ENCODE measurements at places on chromosomes 1 and 21. TPM values are rescaled to one million over a fixed set of nuclear protein-coding genes. Genes with fewer than 3 reads are reported as not detected.

LCE6A gene
- not detected for total RNA-seq

DNA sequence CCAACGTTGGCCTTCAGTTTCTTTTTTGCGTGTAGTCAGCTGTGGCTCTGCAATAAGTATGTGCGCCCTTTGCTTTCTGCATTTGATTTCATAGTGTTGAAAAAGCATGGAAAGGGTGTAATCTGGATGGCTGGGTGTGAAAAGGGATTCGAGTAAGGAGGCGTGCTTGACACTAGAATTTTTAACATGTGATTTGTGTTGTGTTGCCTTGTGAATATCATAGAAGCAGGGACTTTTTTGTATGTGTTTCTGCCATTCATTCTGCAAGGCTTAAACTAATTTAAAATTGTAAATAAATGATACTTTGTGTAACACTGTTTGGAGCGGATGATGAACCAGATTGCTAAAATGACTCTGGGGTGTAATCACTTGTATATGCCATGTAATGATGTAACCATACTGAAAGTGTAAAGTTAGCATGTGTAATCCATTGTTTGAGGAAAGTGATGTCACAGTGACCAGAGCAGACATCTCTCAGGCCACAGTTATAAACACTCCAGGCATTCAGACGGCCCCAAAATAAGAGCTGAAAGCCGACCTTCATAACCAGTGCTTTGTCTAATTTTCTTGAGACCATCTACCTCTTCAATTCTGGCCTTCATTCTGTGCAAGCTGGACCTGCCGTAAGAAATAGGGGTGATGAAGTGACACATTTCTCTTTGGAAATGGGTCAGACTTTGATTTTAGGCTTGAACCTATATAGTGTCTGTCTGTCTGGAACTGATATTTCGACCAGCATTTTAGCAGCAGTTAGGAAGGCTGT lies 618 bp downstream of the SH3BGR start:
- DNase-seq, result peak; percentile 88

CFHR5 gene
- total RNA-seq, result under 0.01 TPM

- DNase-seq, result peak; percentile 53
These were observed 30.7 kb downstream of the CNIH4 start for GRCh38 chr1:224387302-224387912.

- DNase-seq, result no peak
These were observed 22.8 kb downstream of the FAM20B start for GRCh38 chr1:179048339-179049124.

SMIM11 gene
- total RNA-seq, result 5.5 TPM

- peak; percentile 27 for DNase-seq
These were observed 1211.6 kb upstream of the ADGRL4 start for GRCh38 chr1:80218112-80218511.

DNA sequence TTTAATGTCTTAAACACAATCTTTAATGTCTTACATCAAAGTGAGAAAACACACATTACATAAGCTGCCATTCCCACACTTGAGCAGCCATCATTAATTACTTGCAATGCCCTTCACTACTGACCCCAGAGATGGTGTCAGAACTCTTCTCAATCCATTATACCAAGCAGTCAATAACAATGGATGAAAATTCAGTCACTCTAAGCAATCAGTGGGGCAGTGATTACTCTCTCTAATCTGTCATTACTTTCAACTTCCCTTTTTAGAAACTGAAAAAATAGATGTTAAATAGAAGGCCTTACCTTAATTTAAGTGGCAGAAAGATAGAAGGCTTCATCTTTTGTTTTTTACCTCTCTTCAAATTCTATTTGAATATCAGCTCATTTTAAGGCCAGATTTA lies 9.7 kb upstream of the FRRS1 start:
- DNase-seq, result no peak

WDR47 gene
- 10.8 TPM for total RNA-seq

LCE1E gene
- total RNA-seq, result not detected

DNA sequence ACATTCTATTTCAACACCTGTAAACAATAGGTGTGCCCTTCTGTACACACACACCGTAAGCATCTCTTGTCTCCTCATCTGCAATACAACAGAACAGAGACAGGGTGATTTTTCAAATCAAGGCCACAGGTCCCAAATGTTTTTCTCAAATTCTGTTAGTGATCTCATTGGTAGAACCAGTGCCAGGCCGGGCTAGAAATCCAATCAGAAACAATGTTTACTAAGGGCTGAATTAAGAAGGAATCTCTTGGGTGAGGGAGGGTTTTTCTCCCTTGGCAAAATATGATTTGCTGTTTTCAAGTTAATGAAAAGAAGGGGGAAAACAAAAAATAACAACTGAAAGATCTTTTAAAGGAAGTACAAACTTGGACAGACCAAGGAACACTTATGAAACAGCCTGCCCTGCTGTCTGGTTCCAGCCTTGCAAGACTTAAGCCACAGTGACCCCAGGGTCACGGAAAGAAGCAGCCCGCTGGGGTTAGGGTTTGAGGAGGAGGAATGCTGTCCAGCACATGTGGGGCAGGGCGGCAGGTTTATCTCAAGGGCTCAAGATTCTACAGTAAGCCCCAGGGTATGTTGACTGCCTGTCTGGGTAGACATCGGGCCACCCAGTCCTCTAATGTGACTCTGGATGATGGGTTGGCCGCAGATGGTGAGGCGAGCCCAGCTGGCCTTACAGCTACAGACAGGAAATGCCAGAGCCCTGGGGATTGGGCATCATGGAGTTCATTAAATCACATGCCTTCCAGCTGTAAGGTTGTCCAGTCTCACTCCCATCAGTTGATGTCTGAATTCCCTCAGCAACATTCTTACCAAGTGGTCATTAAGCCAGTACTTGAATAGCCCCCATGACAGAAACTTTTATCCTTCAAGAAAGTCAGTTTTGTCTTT lies 73.3 kb upstream of the SLC44A3 start:
- no peak for DNase-seq

- no peak for DNase-seq
These were observed 8.6 kb upstream of the SPSB1 start for GRCh38 chr1:9284061-9284460.

DNA sequence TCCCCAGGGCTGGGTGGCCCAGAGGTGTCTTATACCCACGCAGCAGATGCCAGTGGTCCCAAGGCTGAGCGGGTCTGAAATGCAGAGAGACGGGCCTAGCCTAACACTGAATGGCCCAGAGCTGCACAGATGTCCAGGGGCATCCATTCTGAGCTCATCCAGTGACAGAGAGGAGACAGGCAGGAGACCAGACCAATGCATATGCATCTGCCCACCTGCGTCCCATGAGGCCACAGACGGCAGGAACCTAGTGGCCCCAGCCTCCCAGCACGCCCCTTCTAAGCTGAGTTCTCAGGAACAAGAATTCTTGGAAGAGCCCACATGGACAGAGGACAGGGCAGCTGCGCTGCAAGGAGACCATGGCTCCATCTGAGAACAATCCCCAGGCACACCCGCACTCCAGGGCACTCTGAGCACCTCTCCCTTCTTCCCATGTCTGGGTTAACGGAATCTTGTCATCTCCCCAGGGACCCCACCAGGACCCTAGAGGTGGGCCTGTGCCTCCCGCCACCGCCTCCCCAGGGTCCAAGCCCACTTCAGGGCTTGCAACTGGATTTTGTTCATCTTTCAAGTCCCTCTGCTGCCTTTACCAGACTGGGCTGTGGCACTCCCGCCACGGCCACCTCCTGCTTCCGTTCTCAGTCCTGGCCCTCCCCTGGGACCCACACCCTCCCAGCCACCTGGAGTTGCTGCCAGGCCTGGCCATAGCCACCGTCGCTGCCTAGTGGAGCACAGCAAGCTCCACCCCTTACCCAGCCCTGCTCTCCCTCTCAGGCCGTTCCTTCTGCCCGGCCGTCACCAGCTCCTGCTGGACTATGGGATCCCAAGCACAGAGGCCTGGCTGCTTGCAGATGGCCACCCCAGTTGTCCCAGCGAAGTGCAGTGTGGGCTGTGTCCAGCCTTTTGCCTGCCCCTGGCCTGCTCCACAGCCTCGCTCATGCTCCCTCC lies 3.3 kb downstream of the WNT3A start:
- DNase-seq, result no peak

- peak; percentile 97 for DNase-seq
These were observed 958 bp upstream of the CKS1B start for GRCh38 chr1:154973344-154974101.

OR14A16 gene
- not detected for total RNA-seq

DNA sequence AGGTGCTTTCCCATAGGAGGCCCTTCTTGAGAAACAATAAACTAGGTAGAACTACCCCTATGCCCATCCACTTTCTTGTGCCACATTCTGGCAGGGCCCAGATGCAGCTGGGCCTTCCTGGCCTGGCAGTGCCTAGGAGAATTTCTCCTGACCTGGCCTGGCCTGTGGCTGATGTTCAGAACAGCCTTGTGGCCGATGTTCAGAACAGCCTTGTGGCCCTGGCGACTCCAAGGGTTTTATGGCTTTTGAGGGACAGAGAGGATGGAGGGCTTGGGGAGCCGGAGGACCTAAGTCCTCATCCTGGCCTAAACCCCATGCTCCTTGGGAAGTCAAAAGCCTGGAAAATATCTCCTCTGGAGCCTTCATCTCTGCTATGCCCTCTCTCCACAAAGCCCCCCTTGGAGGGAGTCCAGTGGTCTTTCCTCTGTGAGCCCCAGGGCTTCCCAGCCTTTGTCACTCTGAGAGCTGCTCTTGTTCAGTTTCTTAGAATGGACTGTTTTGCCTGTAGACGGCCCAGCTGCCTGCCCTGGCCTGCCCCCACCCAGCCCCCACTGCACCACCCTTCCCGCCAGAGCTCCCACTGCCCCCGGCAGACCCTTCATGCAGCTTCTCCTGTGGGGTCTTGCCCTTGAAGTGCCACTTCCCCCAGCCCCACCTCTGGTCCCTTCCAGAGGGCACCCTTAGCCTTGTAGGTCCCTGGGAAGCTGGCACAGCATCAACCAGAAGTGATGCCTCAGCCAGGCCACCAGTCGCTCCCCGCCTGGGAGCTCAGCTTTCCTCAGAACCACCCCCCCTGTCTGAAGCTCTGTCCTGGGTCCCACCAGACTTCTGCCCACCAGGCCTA lies 7.0 kb downstream of the GPR37L1 start:
- DNase-seq, result no peak

DNA sequence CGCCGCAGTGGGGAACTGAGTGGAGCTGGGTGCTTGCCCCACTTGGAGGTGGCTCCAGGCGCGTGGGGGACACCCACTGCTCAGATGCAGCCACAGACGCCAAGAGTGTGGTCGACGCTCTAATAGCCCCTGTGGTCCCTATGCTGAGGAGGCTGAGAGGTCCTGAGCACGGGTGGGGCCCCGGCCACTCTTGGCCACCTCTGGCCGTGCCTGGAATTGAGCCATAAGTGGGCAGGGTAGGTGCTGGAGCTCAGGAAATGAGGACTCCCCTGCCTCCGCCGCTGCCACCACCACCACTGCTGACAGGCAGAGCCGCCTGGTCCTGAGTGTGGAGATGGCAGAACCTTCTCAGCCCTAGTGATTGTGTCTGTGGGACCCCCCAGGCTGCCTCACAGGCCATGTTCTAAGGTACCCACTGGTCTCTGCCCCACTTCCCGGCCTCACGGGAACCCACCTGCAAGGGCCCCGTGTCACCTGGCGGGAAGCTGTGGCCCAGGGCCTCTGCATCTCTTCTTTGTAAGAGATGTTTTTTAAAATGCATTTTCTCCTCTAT lies 34.6 kb upstream of the DIP2A start:
- DNase-seq, result no peak

APCS gene
- not detected for total RNA-seq

GBP6 gene
- 0.04 TPM for total RNA-seq

Measured in muscle of leg (tissue), 16 donors.